ENCODE measurements at places on chromosomes 11 and 22.

DNA sequence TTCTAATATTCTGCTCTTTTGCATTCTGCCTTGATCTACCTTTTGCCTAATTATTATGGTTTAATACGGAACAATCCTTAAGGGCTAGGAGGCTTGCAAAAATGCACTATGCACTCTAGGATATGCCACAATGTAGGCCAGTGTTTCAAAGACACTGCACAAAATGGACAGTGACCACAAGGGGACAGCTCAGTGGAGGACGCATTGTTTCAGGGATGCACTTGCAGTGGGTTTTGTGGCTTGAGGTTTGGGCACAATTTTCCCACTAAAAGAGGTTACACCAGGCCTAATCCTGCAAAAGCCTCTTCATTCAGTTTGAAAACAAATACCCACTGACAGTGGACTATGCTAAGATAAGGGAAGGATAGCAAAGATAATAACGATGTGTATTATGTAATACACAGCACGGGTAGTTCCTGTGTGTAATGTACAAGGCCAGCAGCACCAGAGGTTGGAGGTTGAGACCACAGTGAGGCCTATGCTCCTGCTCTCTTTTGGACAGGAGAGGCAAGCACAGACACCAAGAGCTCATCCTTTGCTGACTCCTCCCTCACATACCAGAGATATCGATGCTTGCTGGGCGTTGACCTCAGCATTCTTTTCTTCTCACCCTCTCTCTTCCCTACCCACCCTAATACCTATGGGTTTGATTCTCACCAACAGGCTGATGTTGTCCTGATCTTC lies 12.7 kb downstream of the MAP6 start:
- DNase-seq, result no peak

DNA sequence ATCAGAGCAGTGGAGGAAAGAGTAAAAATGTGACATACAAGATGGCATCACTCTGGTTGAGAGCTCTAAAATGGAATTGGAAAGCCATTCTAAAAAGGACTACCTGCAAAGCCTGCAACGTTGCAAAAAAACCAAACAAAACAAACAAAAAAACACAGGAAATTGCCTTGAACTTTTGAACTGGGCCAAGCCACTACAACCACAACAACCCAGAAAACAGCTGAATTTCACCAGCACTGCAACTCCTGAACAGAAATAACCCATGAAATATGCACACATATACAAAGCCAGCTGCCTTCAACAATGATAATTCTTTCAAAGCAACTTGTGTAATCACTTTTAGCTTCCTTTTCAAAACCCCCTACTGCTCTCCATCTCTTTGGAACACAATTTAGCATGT lies 326.6 kb upstream of the LRRC4C start:
- no peak for DNase-seq

DNA sequence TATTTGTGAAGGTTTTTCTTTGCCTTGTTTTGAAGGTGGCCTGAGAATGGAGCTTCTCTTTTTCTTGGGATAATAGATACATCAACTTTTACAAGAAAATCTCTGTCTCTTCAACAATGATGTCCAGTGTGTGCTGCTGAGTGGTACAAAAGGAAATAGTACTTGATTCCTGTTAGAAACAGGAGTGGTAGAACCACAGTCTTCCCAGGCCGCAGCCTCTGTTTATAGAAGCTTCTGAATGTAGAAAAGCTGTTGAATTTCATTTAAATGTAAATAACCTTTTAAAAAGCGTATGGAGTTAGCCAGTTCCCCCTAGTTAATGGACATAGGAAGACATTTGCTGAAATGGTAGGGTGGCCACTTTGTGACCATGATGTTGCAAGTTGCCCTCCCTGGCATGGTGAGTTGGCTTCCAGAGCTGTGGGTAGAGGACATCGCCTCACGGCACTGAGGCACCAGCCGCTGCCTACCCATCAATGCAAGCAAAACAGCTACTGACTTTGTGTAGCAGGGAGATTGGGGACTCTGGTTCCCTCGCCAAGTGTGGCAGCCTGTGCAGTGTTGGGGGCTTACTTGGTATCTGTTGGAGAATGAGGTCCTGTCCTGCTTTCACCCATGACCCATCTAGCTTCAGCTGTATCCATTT lies 31.6 kb downstream of the C11orf91 start:
- DNase-seq, result no peak

GRCh38 chr11:21552911-21553310 lies 640.0 kb upstream of the ANO5 start:
- peak; percentile 44 for DNase-seq

DNA sequence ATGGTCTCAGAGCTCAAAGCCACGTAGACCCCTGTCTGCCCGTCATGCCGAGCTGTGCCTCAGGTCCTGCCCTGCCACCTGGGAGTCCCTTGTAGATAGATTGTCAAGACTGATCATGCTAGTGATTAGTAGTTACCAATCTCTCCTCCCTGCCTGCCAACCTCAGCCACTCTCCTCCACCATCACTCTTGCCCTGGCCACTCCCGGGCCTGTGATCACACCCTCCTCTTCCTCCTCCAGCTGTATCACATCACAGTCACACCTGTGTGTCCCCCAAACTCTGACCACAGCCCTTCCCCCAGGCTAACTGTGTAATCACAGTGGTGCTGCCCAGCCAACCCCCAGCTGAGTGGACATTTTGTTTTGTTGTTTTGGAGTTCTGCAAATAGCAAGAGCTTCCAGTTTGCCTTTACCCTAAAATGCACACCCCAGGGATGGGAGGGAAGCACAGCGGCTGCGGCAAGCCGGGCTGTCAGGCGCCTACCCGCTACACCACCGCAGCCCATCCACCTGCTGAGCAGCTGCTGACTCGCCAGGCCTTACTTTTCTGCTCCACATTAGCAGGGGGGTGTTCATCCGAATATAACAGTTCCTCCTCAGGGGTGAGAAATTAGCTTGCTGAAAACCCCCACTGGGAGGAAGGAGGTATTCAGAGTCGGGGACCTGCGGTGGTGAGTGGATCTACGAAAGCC lies 45.8 kb downstream of the LRFN4 start:
- DNase-seq, result no peak

DNA sequence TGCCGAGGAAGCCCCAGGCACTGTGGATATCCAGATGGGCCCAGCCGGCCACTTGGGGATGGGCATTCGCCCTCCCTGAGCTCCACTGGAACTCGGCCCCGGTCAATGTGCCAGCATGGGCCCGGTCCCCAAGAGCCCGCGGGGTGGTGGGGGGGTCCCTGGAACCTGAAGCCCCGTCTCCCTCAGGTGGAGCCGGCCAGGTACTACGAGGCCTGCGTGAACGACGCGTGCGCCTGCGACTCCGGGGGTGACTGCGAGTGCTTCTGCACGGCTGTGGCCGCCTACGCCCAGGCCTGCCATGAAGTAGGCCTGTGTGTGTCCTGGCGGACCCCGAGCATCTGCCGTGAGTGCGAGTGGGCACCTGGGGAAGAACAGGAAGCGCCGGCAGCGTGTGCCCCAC lies 21.2 kb downstream of the MUC5AC start:
- no peak for DNase-seq

- DNase-seq, result no peak
Measured at GRCh38 chr11:66002648-66003225, 434 bp downstream of the BANF1 start.

GRCh38 chr11:120354779-120355178 lies 18.6 kb downstream of the ARHGEF12 start:
- no peak for DNase-seq

- DNase-seq, result no peak
Measured at GRCh38 chr11:130871616-130872015, 44.7 kb downstream of the SNX19 start.

Measured in spinal cord (tissue), 10 donors.